Skeletal muscle cell (primary cell): ENCODE measurements at places on chromosomes 2 and 18.

- DNase-seq, result no peak
Measured at GRCh38 chr2:236334122-236334876, 70.1 kb upstream of the ASB18 start.

- DNase-seq, result no peak
Measured at GRCh38 chr2:206389164-206389563, 54.2 kb upstream of the ADAM23 start.

DNA sequence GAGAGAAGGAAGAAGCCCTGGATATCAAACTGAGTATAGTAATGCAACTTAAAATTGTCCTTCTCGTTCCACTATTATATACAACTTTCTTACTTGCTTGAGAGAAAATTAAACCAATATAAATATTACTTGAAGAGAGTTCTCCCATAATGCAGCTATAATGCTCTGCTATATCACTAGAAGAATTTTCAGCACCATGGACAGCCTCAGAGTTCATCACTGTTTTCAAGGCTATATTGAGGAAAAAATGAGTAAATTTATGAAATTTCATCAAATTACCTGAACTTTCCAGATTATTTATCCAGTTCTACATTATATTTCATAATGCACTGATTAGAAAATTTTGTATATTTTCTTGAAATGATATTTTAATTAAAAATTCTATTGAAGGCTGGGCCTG is 1053.5 kb upstream of the FAM98A start:
- no peak for DNase-seq

GRCh38 chr2:71410696-71411095 is 42.7 kb upstream of the DYSF start:
- no peak for DNase-seq

DNA sequence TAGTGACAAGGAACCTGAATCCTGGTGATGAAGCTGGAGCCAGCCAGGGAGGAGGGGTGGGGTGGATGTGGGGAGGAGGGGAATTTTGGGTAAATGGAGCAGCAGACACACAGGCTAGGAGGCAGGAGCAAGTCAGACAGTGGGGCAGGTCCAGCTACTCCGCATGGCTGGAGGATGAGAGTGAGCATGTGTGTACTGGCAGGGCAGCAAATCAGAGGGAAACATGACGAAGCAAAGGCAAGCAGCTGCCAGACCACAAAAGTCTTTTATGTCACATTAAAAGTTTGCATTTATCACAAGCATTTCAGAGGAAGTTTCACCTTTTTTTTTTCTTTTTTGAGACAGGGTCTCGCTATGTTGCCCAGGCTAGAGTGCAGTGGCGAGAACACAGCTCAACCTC is 11.9 kb upstream of the KIDINS220 start:
- no peak for DNase-seq

- no peak for DNase-seq
Measured at GRCh38 chr2:17146358-17146757, 371.9 kb downstream of the RAD51AP2 start.

- DNase-seq, result no peak
Measured at GRCh38 chr18:6370886-6371635, 43.6 kb downstream of the L3MBTL4 start.

GRCh38 chr2:201904538-201905420 is 98.4 kb downstream of the CDK15 start:
- no peak for DNase-seq

- no peak for DNase-seq
Measured at GRCh38 chr2:64448041-64448426, 5.9 kb upstream of the LGALSL start.

DNA sequence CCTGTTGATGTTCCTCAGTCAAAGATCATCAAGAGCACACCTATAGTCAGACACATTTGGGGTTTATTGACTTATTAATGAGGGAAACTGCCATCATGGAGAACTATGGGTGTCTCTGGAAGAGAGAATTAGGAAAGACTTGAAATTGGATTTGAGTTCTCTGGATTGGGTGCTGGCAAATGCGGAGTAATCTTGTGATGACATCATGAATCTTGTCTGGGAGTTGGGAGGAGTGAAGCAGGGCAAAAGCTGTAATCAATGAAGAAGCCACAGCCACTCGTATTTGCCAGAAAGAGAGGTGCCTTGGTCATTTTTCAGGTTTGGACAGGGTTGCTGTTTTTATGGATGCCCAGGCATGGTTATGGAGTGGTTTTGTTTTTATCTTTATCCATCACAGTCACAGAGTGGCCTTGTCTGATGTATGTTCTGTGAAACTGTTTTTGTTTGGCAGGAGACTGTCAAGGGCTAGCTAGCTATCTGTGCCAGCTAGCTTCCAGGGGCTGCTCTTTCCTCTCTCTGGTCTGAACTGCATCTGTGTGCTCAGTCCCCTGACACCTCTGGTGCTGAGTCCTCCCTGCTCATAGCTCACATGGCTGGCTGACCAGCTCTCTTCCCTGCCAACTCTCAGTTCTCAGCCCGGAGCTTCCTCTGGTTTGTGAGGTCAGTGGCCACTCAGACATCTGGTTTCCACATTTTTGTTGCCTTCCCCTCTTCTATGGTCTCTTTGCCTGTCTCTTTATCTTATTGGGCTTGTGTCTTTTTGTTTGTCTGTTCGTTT is 193.4 kb upstream of the RMP24 start:
- DNase-seq, result no peak

- no peak for DNase-seq
Measured at GRCh38 chr2:137879121-137879520, 85.2 kb upstream of the HNMT start.

- DNase-seq, result no peak
Measured at GRCh38 chr2:203857656-203858055, 9.9 kb upstream of the CTLA4 start.

DNA sequence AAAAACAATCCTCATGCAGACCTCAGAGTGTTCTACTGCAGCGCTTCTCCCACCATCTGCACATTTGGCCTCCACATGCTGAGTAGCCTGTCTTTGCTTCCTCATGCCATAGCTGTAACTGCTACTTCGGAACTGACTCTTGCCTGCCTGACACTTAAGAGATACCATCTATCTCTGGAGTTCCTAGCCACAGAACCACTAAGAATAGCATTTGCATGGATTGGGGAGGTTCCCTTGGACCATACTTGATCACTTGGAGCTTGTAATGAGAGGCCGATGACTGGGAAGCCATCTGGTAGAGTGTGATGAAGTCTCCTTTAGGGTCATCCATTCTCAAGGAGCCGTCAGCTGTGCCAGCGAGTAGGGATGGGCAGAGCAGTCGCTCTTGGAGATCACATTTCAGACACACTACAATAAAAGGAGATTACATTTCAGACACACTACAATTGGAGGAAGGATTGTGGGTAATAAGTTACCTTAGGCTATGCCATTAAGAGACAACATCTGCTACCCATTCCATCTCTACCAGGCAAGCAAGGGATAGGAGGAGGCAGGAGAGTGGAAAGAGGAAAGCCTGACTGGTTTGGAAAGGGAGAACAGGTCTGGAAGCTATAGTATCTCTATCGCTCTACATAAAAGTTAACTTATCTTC is 21.8 kb downstream of the DOK1 start:
- DNase-seq, result no peak

DNA sequence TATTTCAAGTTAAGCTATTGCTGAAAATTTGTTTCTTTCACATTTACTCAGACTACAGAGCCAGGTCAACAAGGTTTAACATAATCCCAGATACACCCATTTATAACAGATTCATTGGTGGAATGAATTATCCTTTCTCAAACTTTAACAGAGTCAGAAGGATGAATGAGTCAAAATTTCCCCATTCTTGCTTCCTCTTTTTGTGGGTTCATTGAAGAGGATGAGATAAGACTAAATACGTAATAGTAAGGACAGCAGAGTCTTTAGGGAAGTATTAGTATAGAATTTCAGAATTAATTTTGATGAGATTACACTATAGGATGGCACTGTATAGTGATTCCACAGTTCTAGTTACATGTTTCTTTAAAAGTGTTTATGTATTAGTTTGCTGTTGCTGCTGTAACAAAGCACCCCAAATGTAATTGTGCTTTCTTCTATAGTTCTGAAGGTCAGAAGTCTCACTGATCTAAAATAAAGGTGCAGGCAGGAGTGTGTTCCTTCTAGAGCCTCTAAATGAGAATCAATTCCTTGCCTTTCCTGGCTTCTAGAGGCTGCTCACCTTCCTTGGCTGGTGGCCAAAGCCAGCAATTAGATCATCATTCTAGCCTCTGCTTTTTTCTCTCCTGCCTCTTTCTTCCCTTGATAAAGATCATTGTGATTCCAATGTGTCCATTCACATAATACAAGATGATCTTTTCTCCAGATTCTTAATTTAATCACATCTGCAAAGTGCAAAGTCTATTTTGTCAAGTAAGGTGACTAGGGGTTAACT is 309.3 kb upstream of the PIK3C3 start:
- DNase-seq, result no peak

GRCh38 chr2:26562811-26563645 is 78.1 kb downstream of the CIB4 start:
- no peak for DNase-seq

- no peak for DNase-seq
Measured at GRCh38 chr18:7941533-7941932, 374.4 kb downstream of the PTPRM start.

DNA sequence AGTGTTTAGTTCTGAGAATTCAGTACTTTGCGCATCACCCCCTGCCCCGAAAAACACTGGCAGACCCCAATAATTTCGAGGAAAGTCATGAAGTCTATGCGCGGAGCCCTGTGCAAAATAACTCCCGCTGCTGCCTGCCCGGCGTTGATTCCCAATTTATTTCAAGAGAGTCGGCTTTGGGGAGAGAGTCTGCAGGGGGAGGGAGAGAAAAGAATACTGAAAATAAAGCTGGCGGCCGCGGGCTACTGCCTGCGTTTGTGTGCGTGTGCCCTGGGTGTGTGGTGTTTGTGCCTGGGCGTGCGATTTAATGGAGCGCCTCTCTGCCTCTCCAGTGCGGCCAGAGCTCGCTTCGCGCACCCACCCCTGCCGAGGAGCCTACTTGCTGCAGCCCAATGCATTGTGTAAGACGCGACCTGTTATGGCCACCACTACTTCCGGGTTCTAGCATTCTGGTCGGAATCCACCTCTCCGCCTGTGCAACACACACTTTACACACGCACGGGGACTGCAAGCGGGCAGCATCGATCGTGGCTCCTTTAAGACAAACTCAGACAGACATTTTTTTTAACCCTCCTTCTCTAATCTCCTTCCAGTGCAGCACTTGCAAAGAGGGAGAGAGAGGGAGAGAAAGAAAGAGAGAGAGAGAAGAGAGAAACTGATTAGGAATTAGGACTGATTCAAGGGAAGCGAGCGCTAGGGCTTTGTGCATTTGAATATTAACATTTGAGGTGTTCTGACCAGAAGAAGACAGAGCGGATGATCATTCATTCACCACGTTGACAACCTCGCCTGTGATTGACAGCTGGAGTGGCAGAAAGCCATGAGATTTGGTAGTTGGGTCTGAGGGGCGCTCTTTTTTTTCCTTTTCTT is at the start of gene MEIS1:
Gene MEIS1, plus strand, starts transcription at position 447 of the 870 bp plus-strand sequence. CDS start 732 bp downstream, outside the sequence.
- peak; percentile 94 for DNase-seq

- no peak for DNase-seq
Measured at GRCh38 chr18:69196336-69196735, 204.4 kb upstream of the DOK6 start.

GRCh38 chr2:46801731-46802664 is 113.6 kb downstream of the MCFD2 start:
- no peak for DNase-seq

GRCh38 chr2:180021850-180022249 is 14.8 kb upstream of the CWC22 start:
- no peak for DNase-seq
